ENCODE measurements at places on chromosomes 12 and 14. TPM values are rescaled to one million over a fixed set of nuclear protein-coding genes. Genes with fewer than 3 reads are reported as not detected.

DCN gene
- 152 TPM for polyA plus RNA-seq

NDUFA12 gene
- polyA plus RNA-seq = 115 TPM

RTL1 gene
- polyA plus RNA-seq = not detected

NTN4 gene
- 3.8 TPM for polyA plus RNA-seq

CMA1 gene
- polyA plus RNA-seq = 0.35 TPM

FGF23 gene
- not detected for polyA plus RNA-seq

SLCO1C1 gene
- polyA plus RNA-seq = 0.12 TPM

FAIM2 gene
- polyA plus RNA-seq = 0.39 TPM

INHBE gene
- not detected for polyA plus RNA-seq

GIT2 gene
- polyA plus RNA-seq = 10.6 TPM

TPH2 gene
- not detected for polyA plus RNA-seq

All from esophagus (tissue), 2 donors.